ENCODE measurements at places on chromosomes 2 and 18.

DNA sequence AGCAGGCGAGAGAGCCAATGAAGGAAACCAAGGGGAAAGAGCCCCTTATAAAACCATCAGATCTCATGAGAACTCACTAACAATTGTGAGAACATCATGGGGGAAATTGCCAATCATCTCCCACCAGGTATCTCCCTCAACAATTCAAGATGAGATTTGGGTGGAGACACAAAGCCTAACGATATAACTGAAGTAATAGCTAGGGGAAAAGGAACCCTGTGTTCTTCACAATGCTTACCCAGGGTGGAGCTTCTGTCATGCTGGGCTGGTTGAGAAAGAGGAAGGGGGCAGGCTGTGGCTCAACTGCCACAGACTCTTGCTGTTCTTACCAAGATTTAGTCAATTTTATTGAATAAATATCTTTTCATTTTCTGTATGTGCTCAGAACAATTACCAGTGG, 392.1 kb upstream of the HS6ST1 start:
- peak; percentile 86 for DNase-seq

DNA sequence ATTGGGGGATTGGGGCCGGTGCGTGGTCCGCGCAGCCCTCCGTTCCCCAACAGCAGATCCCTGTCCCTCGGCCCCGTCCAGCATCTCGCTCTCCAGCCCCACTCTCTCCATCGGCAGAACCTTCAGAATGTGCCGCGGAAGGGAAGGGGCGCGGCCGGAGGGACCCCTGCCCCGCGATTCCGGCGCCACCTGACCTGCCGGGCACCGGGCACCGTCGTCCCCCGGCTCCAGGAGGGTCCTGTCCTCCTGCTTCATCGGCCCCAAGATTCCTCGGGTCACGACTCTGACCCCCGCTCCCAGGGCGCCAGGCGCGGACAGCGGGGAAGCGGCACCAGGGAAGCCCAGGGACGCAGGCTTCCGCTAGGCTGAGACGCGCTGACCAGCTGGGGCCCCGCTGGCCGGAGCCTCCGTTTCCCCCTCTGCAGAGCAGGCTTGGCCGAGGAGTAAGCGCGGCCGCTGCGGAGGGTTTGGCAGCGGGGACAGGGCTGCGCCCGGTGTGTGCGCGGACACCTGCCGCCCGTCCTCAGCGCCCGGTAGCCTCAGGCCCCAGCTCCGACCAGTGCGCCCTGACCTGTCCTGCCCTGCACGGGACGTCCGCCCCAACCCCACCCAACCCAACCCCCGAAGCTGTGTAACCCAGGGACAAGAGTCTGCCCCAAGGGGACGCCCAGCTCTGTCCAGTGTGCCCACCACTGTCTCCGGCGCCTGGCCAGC, 16.8 kb upstream of the BOK start:
- DNase-seq, result no peak

- DNase-seq, result peak; percentile 25
Measured at GRCh38 chr18:62331581-62332356, 6.7 kb downstream of the TNFRSF11A start.

DNA sequence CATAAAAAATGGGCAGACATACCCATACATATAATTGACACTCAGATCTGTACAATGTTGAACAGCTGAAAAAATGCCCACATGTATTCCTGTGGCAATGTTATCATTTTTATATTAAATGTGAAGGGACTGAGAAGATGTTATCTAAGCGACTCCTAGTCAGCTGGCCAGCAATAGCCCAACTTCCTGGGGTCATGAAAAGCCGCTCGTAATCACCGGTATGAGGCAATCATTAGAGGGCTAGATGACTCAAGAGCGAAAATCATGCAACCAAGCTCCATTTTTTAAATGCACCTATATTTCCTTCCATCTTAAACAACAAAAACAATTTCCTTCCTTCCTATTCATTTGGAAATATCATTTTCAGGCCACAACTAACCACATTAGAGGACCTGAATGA, 274.6 kb upstream of the CCDC68 start:
- DNase-seq, result no peak

DNA sequence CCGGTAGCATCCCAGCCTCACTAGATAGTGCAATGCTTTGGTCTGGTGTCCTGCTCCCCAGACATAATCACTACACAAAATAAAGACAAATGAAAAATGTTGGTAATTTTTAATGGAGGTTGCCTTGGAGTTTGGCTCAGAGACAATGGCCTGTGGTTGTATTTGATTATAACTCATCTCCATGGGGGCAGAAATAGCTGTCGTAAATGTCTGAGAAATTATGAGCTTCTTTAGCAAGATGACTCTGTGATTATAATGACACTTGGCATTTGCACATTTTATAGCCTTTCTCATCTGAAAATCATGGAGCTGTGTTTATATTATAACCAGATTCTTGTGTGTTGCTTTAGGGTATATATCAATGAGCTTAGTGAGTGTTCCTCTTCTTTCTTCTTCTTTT, 1779.7 kb upstream of the CELF4 start:
- no peak for DNase-seq

DNA sequence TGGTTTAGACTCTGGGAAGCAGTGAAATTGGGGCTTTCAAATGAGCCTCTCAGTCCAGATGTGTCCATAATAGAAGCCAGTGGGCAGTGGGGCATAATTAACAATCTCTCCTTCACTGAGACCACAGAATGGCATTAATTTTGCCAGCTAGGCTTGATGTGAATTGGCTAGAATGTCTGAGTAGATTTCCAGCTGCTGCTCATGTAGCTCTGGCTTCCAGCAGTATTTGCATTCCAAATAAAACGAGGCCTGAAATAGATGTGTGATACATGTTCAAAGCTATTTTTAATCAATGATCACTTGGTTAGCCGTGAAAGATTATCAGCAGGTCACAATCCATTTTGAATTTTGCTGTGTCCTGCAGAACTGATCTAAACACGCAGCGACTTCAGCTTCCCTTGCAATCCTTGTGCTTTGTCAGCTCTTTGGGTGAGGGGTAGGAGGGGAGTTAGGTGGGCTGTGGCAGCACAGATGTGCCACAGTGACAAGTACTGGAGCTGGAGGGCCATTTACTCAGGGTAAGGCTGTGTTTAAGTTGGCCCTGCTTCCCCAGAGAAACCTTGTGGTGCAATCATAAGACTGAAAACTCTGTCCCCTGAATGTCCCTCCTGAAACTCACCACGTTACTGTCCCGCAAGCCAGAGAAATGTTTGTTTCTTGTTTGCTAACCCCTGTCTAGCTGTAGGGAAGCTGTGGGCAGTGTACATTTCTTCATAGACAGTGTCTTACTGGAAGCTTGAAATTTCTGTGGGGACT, 56.9 kb upstream of the TMEM178A start:
- no peak for DNase-seq

GRCh38 chr2:100197631-100198153, 55.3 kb upstream of the AFF3 start:
- no peak for DNase-seq

DNA sequence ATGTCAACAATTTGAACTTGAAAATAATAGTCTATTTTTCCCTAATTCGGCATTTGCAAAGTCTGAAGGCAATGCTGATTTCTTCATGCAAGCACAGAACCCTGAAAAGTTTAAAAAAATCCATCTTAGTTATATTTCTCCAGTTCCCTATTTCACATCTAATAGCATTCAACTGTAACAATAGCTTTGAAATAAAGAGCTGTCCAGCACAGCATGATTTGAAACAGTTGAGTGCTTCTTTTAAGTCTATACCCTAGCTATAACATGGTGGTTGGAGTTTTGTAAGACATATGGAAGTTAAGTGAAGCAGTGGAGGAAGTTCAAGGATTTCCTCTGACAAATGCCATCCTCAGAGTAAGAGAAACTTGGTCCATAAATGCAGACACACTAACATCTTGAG, 691.9 kb downstream of the ERBB4 start:
- DNase-seq, result no peak

- DNase-seq, result no peak
Measured at GRCh38 chr2:172048508-172049503, 36.5 kb upstream of the DLX1 start.

- no peak for DNase-seq
Measured at GRCh38 chr2:215750763-215751162, 262.6 kb downstream of the MREG start.

DNA sequence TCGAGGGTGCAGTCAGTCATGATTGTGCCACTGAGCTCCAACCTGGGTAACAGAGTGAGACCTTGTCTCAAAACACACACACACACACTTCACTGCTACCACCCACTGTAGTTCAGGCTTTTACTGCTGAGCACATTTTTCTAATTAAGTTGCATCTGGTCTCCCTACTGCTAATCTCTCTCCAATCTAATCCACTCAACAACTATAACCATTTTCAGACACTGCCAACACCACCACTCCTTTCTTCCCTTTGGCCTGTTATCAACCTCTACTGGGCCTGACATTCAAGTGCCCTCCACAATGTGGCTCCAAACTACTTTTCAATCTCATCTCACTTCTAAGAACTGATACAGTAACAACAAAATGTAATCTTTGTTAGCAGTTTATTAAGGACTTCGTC, 44.8 kb downstream of the RMP24 start:
- DNase-seq, result no peak

DNA sequence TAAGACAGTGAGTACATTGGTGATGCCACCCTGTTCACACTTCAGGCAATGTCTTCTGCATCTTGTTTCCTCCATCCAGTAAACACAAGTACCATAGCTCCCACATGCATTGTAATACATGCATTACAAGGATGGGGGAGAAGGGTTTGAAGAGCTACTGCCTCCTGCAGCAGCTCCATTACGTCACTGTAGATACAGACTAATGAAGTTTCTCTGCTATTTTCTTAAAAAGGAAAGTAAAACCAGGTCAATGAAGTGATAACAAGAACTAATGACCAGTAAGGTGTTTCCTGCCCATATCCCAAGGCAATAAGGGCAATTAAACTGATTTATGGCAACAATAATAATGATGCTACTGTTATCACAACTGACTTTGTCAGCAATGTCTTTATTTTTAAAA, 18.2 kb upstream of the BBS5 start:
- DNase-seq, result no peak

- DNase-seq, result no peak
Measured at GRCh38 chr2:73890301-73891092, 2.3 kb upstream of the ACTG2 start.

DNA sequence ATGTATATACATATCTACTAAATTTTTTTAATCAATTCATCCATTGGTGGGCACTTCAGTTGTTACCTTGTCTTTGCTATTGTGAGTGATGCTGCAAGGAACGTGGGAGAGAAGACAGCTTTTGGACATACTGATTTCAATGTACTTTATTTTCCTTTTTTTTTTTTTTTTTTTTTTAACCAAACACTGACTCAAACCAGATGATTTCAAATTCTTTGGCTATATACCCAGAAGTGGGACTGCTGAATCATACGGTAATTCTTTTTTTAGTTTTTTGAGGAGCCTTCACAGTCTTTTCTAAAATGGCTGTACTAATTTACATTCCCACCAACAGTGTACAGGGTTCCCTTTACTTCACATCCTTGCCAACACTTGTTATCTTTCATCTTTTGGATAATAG, 204.7 kb downstream of the INSIG2 start:
- DNase-seq, result no peak

- DNase-seq, result no peak
Measured at GRCh38 chr2:120878970-120879369, 143.3 kb downstream of the GLI2 start.

DNA sequence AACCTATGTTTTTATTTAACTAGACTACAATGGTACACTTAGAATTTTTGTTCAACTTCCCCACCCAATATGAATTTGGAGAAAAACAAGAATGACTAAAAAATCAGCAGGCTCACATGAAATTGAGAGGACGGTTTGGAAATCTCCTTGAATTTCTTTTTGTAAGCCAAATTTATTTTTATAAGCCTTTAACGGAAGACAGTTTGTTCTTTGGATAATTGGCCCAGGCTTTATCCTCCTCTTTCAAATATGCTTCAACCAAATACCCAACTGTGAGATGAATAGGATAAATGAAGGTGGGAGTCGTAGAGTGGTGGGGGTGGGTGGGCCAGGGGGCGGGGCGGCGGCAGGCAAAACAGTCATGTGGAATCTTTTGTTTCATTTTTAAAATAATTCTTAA, 60.6 kb downstream of the FMNL2 start:
- DNase-seq, result no peak

GRCh38 chr2:48529194-48529593, 760 bp upstream of the STON1 start:
- DNase-seq, result no peak

GRCh38 chr18:32175265-32175664, 14.6 kb upstream of the MEP1B start:
- no peak for DNase-seq

All from Kasumi-1 (cell line).